Effector CD4-positive, alpha-beta T cell (primary cell): ENCODE measurements at places on chromosomes 4 and X.

DNA sequence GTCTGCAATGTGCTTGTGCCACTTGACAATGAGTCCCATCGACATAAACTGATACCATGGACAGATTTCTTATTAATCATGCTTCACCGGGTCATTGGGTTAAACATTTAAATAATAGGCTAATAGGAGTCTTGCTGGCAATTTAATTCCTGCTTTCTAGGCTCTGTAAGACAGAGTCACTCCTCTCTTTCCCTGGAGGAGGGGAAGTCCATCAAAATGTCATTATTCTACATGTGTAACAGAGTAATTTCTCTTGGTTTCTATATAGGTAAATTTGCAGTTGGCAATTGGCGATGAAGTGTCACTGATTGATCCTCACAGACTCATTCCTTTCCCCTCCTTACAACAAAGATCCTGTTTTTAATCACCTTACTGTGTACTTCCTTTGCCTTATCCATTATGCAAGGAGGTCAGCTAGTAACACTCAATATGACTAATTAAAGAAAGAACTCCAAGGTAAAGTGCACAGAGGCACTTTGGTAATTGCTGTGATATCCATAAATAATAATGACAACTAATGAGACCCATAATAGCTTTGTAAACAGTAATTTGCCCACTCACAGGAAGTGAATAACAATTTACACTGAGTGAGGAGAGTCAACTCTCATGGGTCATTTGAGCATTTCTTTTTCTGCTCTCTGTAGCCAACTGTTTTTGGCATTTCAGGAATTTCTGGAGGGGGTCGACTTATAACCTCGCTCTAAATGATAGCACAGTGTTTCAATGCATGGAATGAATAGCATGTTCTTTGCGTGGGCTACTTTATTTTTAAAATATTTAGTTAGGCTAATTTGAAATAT is 184.0 kb downstream of the UGT8 start:
- no peak for DNase-seq

DNA sequence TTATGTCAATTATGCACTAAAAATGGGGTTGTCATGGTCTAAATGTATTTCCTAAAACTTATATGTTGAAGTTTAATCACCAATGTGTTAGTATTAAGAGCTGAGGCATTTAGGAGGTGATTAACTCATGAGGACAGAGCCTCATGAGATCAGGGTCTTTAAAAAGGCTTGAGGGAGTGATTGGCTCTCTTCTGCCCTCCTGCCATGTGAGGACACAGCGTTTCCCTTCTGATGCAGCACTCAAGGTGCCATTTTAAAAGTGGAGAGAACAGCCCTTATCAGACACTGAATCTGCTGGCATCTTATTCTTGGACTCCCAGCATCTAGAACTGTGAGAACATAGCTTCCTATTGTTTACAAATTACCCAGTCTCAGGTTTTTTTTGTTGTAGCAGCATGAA is 581.7 kb downstream of the KCNIP4 start:
- no peak for DNase-seq

- no peak for DNase-seq
Measured at GRCh38 chr4:102828497-102828808, 1.1 kb upstream of the UBE2D3 start.

DNA sequence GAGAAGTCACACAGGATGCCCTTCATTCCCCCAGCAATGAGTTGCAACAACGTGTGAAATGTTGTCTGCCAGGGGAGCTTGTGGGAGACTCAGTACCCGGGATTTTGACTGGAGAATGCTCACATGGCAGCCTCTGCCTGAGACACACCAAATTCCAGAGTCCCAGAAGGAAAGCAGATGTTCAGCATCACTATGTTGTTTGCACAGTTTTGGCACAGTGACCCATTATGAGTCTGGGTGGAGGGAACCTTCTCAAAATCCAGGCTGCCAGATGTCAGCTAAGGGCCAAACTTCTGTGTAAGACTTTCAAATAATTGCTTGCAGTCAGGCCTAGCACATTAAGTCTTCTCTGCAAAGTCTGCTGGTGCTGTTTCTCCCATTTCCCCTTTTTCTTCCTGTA is 1029.7 kb upstream of the TENM3 start:
- no peak for DNase-seq

DNA sequence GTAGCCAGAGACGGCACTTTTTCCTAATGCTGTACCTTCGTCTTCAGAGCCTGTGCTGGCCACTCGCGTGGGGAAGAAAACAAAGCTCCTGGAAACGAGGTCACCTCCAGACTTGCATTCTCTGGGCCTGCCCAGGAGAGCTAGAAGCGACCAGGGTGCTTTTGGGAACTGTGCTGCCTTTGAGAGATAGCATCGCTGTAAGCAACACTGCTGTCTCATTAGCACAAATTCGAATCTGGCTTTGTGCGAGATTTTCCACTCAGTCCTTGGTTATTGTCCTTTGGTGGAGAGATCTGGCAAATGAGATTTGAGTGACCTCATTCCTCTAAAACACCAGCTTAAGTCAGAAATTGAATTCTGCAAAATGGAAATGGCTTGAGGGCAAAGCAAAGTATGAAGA is 66.1 kb upstream of the TLR3 start:
- no peak for DNase-seq

DNA sequence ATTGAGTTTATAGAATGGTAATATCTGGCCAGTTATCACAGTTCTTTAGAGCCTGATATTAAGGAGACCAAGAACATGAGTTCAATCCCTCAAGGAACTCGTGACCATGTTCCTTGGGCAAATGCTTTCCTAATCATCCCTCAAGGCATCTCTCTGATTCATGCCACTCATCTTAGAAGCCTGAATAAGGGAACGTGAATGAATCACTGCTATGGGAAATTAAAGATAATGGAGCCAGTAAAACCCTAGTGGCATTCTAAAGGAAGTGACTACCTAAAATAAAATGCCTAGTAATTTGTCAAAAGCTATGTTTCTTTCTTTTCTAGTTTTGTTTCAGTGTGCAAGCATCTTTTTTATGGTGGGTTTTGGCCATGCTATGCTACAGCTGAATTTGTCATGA is 1161.3 kb downstream of the C4orf33 start:
- no peak for DNase-seq
